ENCODE measurements at places on chromosomes 4 and X.
A peak's percentile ranks its signal among the peaks of the same experiment; 100 is the strongest.

DNA sequence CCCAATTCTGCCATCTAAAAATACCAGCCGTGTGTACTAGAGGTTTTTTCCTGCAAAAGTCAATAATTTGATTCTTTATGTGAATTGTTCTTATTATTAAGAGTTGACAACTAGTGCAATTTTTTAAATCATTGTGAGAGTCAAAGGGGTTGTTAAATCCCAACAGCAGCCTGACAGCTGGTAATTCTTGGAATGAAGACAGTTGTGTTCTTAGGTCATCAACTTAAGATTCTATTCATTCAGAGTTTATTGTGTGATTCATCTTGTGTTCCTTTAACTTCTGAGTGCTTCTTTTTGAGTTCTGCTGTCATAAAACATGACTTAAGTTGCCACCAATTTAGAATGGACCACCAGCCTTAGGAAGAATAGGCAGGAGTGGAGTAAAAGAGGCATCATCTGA, 329.0 kb downstream of the NAF1 start:
- DNase-seq: no peak

DNA sequence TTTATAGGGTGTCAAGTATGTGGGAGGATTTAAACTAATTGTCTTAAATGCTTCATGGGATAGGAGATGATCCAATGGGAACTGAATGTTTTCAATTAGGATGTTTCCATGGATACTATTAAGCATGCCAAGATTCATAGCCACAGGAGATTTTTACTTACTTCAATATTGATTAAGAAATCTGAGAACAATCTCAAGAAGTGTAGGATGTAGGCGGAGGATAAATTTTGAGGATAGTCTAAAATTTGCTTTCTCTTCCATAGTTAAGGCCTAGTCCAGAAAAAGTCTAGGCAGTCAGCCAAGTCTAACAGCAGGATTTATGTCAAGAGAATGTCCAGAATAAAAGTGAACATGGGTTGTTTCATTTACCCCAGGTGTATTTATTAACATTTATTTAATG, 32.8 kb downstream of the REPS2 start:
- DNase-seq: no peak

DNA sequence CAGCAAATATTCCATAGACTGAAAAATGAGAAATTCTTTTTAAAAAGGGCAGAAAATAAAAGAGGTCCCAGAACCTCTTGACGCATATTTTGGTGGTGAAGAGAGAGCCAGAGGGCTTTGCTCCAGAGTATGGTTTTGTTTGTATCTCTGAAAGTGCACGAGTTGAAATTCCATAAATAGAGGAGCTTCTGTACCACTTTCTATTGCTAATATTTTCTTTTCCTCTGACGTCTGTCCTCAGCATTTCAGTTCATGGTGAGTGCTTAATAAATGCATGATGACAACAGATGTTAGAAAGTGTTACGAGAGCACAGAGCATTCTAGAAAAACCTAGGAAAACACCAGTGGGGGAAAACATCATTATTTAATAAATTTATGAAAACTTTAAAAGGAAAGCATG, 145.6 kb downstream of the AMELX start:
- DNase-seq: no peak

DNA sequence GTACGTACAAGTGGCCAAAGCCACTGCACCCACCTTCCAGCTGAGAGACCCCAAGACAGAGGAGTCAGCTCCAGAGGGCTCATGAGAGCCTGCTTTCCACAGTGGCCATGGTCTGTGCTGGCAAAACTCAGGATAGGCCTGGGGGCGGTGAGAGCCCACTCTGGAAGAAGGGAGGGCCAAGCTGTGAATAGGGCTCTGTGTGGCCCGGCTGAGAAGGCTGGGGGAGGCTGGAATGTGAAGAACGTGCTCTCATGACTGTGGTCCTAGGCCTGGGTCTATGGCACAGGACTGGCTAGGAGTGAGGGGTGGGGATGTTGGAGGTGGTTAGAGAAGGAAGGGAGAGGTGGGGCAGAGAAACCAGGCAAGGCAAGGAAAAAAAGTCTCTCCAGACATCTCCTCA, 13.3 kb downstream of the STARD8 start:
- no peak for DNase-seq

GRCh38 chr4:126547352-126547751, 1085.4 kb upstream of the INTU start:
- DNase-seq: no peak

- no peak for DNase-seq
Observed at GRCh38 chrX:107831071-107831730, 5.5 kb downstream of the MID2 start.

DNA sequence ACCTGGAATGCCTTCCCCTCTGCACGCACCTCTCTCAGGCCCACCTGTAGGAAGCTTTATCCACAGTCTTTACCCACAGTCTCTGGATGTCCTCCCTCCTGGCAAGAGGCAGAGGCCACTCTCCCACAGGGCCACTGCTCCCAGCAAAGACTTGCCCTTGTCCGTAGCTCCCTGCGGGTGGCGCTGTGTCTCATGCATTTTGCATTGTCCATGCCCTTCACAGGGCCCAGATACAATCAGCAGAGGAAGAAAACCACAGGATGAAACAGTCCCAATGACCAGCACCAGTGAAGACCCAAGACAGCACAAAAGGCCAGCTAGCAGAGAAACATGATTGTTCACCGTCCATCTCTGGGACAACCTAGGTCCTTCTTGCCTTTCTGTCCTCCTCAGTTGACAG, 2.1 kb upstream of the NSG1 start:
- DNase-seq: no peak

- DNase-seq: no peak
Observed at GRCh38 chrX:65671966-65672365, 4.5 kb downstream of the MSN start.

DNA sequence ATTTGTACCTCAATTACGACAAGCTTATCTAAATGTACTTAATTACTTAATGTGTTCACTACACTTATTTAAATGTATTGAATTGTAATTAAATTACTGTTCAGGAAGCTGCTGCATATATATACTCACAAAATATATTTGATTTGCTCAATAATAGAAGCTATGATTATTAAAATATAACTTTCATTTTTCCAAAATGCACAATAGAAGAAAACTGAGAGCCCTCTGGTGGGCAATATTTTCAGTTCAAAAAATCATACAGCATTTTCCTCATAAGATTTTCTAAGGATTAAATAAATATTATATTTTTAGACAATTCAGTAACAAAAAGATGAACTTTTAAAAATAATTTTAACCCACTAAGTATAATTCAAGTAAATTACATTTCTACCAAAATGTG, 217.3 kb downstream of the DKK2 start:
- DNase-seq: no peak

- DNase-seq: no peak
Observed at GRCh38 chr4:74757136-74757535, 37.2 kb downstream of the BTC start.

DNA sequence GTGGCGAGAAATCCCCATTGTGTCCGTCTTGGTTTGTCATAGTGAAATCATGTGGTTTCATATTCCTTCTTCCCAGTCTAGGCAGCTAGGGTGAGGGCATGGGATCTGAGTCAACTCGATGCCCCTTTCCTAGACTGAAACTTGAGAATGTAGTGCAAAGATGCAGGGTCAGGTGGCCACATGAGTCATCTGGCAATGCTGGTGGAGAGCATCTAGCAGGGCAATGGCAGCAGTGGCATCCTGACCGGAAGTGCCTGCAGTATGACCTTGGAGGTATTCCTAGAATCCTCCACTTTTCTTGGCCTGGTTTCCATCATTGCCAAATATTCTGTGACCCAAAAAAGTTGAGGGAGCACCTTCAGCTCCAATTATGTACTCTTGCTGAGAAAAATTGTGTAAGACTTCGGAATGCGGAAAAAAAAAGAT, 39.1 kb upstream of the TMEM184C start:
- no peak for DNase-seq

DNA sequence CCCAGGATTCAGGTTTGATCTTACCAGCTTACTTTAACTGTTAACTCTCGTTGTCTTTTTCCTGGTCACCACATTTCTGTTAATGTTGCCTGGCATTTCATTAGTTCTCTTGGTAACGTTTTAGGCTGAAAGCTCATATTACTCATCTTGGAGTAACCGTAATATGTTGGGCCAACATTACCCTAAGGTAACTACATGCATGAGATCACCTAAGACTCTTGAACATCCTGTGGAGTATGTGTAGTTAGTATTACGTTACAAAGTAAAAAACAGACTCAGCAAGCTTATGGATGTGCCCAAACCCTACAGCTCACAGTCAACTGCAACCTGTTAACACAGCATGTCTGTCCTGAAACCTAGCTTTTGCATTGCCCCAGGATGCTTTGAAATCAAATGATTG, 203.3 kb upstream of the HS3ST1 start:
- no peak for DNase-seq

DNA sequence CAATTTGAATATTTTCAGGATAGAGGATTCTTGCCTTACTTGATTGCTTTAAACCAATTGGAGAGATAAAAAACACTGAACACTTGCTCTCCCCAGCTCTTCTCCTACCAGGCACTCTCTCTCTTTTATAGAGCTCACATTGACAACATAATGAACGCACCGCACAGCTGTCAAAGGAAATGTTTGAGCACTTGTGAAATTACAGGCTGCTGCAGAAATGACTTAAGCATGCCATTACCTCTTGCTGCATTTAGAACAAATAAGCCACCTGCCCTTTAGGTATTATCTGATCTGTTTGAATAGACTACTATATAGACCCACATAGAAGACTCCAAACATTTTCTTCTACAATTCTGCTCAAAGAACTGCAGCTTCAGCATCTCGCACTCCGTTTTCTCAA, 227.7 kb downstream of the C4orf33 start:
- DNase-seq: no peak

- no peak for DNase-seq
Observed at GRCh38 chr4:76546759-76547742, 112.0 kb downstream of the SHROOM3 start.

- no peak for DNase-seq
Observed at GRCh38 chrX:11105080-11105479, 6.1 kb upstream of the HCCS start.

GRCh38 chrX:134626434-134626833, 31.8 kb downstream of the PLAC1 start:
- no peak for DNase-seq

- peak; percentile 33 for DNase-seq
Observed at GRCh38 chr4:40055863-40056715, 561 bp upstream of the N4BP2 start.

DNA sequence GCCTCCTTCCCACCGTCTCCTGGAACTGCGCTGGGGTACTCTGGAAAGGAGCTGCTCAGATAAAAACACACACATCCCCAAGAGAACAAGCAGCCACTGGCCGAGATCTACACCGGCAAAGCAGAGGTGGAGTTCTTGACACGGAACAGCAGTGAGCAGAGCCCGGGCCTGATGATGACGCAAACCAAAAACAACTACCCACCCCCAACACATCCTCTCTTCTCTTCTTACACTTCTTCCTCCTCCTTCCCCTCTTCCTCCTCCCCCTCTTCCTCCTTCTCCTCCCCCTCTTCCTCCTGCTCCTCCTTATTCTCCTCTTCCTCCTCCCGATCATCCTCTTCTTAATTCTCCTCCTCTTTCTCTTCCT, 4.6 kb downstream of the PNMA5 start:
- no peak for DNase-seq

DNA sequence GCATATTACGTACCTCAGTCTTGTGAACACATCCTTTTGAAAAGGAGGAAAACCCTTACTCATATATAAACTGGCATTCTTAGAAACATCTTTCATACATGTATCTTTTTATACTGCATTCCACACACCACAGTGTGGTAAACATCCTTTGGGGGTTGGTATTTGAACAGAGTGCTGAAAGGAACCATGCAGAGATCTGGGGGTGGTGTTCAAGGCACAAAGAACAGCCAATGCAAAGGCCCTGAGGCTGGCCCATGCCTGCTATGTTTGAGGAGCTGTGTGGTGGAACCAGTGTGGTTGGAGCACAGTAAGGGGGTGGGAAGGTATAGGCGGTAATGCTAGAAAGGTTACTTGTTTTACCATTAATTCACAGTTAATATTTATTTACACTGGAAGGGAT, 2.0 kb downstream of the ELK1 start:
- DNase-seq: no peak

- DNase-seq: no peak
Observed at GRCh38 chr4:159410891-159411290, 308.0 kb downstream of the RAPGEF2 start.

GRCh38 chrX:38895775-38896174, 94.5 kb downstream of the MID1IP1 start:
- no peak for DNase-seq

- DNase-seq: no peak
Observed at GRCh38 chrX:39677978-39678791, 419.6 kb downstream of the BCOR start.

GRCh38 chr4:109368661-109369060, 65.0 kb upstream of the SEC24B start:
- DNase-seq: no peak

- peak; percentile 63 for DNase-seq
Observed at GRCh38 chr4:153127760-153128494, 76.3 kb upstream of the TRIM2 start.

- no peak for DNase-seq
Observed at GRCh38 chr4:17283832-17284231, 228.1 kb downstream of the QDPR start.

GRCh38 chr4:41209187-41209586, 5.2 kb downstream of the APBB2 start:
- DNase-seq: no peak

- no peak for DNase-seq
Observed at GRCh38 chr4:1045595-1046201, 34.3 kb downstream of the FGFRL1 start.

DNA sequence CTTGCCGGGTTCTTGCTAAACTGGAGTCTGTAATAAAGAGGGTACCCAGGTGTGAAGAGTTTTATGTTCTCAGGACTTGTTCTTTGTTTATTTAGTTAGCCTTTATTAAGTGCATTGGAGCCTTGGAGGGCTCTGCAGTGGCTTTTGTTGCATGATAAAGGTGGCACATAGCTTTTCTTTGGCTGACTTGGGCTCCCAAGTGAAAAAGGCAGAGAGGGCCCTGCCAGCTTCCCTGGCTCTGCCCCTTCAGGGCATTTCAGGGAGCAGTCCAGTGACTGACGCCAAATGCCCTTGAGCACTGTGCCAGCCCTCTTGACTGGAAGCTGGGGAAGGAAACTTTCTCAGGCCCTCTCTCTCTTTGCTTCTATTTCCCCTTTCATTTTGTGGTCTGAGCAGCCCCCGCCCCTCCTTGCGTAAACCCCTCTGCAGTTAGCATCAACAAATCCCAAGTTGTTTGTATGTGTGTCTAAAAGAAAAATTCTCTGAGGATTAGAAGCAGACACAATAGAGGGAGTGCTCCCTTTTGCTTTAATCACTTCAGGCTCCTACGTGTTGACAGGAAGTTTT, 152.2 kb downstream of the NHS start:
- no peak for DNase-seq

DNA sequence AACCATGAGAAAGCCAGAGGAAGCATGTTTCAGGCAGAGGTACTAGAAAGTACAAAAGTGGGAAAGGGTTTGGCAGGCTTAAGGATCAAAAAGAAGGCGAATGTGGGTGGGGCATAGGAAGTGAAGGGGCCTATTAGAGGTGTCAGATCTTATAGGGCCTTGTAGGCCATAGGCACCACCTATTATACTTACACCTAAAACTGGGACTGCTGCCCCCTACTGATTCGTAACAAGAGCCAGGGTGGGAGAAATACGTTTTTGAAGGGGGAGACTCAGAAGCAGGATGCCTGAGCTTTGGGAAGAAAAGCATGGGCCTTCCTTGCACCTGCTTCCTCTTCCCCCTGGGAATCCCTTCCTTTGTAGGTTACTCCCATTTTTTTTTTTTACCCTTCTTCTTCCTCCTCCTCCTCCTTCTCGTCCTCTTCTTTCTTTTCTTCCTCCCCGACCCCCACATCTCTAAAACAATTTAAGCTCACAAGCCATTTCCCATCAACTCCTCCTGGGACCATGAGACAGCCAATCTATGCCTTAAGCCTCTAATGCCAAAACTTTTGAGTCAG, 40.7 kb upstream of the GPC3 start:
- DNase-seq: no peak
